ENCODE measurements at places on chromosomes 11 and 22.

DNA sequence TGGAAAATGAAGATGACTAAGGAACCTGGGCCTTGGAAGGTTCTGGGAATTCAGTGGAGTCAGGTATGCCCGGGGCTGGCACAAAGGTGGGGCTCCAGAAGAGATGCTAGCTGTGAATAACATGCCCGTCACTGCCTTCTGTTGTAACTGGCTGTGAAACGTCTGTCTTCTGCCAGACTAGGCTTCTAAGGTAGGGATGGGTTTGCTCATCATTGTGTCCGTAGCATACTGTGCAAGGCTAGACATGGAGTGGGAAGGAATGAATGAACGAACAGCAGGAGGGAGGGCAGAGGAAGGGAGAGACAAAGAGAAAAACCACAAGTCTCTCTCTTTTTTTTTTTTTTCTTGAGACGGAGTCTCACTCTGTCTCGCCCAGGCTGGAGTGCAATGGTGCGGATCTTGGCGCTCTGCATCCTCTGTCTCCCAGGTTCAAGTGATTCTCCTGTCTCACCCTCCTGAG lies 327.4 kb downstream of the MN1 start:
- DNase-seq = no peak

DNA sequence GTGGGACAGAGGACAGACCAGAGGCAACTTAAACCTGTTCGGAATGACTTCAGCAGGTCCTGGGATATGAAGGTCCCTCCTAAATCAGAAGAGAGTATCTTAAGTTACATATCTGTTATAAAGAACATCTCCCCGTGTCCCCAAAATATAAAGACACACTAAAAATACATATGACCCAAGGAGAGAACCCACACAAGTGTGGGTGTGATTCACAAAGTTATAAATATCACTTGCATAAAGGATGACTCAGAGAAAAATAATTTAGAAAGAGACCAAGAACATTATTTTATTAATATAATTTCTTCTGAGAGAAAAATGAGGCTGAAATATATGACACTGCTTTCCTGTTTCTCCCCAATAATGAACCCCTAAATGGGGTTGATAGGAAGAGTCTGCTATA lies 14.2 kb downstream of the OR5B21 start:
- no peak for DNase-seq

GRCh38 chr11:118202599-118203422 lies 22.0 kb downstream of the JAML start:
- DNase-seq = peak; percentile 81

DNA sequence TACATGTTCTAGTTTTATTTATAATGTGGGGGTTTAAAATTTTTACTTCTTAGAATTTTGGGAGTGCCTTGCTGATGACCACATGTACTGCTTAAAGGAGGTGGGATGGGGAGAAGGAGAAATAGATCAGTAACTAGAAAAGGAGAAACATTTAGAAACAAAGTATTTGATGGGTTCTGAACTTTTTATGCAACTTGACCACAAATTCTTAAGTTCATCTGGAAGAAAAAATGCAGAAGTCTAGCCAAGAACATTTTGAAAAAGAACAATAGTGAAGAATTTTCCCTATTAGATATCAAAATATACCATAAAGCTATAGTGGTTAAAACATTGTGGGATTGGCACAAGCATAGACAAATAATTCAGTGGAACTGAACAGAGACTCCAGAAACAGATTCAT lies 73.3 kb upstream of the AMPD3 start:
- DNase-seq = no peak

GRCh38 chr11:112630496-112630895 lies 330.7 kb upstream of the NCAM1 start:
- DNase-seq = no peak

- DNase-seq = no peak
Observed at GRCh38 chr22:36936362-36937116, 23.1 kb downstream of the CSF2RB start.

- DNase-seq = no peak
Observed at GRCh38 chr11:133530501-133530835, 1.8 kb downstream of the OPCML start.

GRCh38 chr11:120695939-120696338 lies 184.4 kb downstream of the GRIK4 start:
- DNase-seq = no peak

- no peak for DNase-seq
Observed at GRCh38 chr22:30474683-30475424, 3.0 kb upstream of the SEC14L3 start.

GRCh38 chr11:95453616-95454171 lies 222.7 kb upstream of the SESN3 start:
- no peak for DNase-seq

- no peak for DNase-seq
Observed at GRCh38 chr22:49614966-49615965, 212.4 kb downstream of the BRD1 start.

GRCh38 chr11:45930031-45930794 lies 7.8 kb downstream of the LARGE2 start:
- peak; percentile 77 for DNase-seq

GRCh38 chr11:1864831-1865665 lies 12.2 kb downstream of the LSP1 start:
- DNase-seq = no peak

DNA sequence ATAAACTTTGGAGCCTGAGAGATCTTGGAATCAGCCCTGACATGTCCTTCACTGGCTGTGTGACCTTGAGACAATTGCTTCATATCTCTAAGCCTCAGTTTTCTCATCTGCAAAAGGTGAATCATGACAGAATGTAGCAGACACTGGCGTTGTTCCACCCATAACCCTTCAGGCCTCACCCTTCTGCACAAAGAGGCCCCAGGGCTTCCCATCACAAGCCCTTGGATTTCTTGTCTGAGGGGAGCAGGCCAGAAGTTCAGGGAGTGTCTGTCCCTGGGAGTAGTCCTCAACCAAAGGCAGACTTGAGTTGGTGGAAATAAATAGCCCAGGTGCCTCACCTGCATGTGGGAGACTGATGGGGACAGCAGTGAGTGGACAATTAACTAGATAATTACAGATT lies 16.6 kb downstream of the FGF3 start:
- DNase-seq = no peak

- no peak for DNase-seq
Observed at GRCh38 chr22:42805998-42806830, 50.9 kb downstream of the ARFGAP3 start.

- no peak for DNase-seq
Observed at GRCh38 chr11:42913731-42914130, 398.1 kb upstream of the API5 start.

DNA sequence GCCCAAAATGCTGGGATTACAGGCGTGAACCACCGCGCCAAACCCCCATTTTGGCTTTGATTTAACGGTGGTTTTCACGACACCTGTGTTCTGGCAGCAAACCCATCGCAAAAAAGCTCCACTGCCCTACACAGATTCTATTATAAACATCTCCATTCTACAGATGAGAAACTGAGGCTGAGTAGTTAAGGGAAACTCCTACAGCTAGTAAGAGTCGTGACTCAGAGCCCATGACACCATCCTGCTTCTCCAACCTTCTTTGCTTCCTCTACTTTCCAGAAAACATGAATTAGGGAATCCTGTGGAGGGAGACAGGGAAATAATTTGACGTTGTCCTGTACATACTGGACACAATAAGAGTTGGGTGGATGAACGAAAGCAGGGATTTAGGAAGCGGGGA lies 429 bp upstream of the SNX15 start:
- no peak for DNase-seq

- DNase-seq = no peak
Observed at GRCh38 chr11:44572884-44573283, 7.4 kb downstream of the CD82 start.

- peak; percentile 87 for DNase-seq
Observed at GRCh38 chr11:17352950-17353820, 1.6 kb downstream of the NCR3LG1 start.

GRCh38 chr11:46309814-46310259 lies 32.4 kb downstream of the CREB3L1 start:
- DNase-seq = no peak

GRCh38 chr22:45718391-45718790 lies 46.8 kb downstream of the ATXN10 start:
- DNase-seq = no peak

All from left colon (tissue), 2 donors.